ENCODE measurements at places on chromosomes 2 and 18.

GRCh38 chr2:217091531-217091930, 231.7 kb upstream of the TNP1 start:
- DNase-seq, result no peak

GRCh38 chr2:25324905-25325592, 16.7 kb downstream of the DNMT3A start:
- no peak for DNase-seq

DNA sequence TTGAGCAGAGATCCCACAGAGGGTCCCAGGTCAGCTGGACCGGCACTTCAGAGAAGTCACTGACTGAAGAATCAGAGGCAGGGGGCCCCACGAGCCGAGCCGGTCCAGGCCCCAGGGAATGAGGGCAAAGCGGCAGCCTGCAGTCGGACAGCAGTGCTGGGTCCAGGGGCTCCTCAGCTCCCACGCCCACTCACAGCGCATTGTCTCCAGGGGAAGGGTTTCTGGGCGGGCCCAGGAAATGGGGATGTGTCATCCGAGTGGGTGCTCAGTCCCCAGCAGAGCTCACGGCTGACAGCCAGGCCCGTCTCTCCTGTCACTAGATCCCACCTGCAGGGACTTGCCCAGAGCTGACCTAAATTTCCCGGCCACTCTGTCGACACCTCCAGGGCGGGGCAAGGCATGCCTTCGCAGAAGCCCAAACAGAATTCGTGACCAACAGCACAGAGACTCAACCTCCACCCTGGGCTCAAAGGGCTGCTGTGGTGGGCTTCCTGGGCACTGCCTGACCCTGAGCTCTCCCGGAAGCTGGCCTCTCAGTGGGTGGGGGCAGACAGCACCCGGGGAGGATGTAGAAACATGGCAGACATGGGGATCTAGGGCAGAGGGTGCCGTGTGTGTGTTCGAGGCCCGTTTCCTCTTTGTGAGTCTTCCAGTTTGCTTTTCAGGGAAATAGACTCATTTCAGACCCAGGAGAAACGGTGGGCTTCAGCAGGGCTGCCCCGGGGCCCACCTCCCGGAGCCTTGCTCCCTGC, 42.1 kb upstream of the TAF1B start:
- DNase-seq, result no peak

DNA sequence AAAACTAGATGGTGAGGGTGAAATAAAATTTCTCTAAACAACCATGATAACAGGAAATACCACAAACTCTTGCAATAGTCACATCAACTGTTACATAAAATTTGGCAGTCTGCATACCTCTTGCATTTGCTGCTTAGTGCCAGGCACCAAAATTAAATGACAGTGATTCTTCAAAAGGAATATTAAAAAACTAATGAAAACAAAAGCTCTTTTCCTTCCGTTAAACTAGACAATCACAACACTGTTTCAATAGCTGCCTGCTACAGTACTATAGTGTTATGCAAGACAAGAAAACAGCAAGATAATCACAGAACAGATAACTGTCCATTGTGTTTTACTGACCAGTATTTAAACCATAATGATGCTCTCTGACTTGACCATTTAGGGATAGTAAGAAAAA, 239.0 kb upstream of the SMAD7 start:
- DNase-seq, result no peak

DNA sequence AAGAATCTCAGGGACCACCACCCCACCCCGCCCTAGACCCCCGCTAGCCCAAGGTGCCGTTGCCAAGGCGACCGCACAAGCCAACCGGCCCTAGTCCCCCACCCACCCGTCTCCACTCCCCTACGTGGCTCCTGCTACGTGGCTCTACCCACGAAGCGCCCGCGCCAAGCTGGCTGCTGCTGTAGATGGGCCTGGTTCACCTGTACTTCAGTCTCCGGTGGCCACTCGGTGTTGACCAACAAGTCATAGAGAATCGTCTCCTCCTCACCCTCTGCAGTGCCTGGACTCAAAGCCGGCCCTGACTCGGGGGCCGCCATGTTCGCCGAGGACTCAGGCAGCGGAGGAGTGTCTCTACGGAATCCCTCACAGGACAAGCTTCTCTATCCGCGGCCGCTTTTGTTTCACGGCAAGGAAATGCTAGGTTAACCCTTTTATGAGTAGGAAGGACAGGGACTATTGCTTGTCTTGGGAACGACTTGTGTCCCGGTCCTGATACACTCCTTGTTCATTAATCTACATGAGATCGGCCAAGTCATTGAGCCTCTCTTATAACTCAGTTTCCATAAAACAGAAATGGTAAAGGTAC, at the start of gene NBAS:
TSS of gene NBAS (minus strand) at position 347 of the 586 bp plus-strand sequence. CDS start at position 317, 30 bp downstream.
- DNase-seq, result peak; percentile 84

DNA sequence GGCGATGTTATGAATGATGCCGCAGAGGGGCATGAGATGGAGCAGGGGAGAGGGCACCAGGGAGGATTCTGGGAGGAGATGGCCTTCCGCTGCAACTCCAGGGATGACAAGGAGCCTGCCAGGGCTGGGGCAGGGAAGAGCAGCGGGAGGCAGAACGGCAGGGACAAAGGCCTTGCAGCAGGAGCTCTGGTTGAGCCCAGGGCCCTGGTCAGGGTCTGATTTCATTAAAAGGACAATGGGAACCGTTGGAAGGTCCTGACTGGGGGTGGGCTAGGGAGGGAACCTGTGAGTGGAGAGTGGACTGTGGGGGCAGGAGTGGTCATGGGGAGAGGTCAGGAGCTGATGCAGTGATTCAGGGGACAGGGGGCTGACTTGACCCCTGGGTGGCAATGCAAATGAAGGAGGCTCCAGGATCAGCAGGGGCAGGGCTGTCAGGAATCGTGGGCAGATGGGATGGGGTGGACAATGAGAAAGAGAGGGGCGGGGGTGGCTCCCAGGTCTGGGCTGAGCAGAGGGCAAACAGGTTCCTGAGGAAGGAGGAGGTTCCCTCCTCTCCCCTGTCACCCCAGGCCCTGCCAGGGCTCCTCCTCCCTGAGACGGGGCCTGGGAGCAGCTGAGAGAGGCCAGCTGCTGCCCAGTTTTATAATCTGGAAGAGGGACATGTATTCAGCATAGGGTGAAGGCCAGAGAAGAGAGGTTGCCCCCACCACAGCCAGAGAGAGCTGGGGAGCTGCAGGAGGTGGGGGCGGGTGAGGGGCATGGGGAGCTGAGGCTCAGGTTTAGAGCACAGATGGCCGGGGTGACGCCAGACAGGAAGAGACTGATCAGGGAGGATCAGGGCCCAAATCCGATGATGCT, 7.3 kb upstream of the DUSP2 start:
- no peak for DNase-seq

GRCh38 chr2:241218131-241219029, 29.9 kb downstream of the ANO7 start:
- peak; percentile 64 for DNase-seq

- DNase-seq, result no peak
Measured at GRCh38 chr2:210540900-210541289, 15.5 kb upstream of the CPS1 start.

- no peak for DNase-seq
Measured at GRCh38 chr18:7686278-7686677, 119.2 kb downstream of the PTPRM start.

- DNase-seq, result no peak
Measured at GRCh38 chr2:19706332-19706731, 195.5 kb downstream of the TTC32 start.

DNA sequence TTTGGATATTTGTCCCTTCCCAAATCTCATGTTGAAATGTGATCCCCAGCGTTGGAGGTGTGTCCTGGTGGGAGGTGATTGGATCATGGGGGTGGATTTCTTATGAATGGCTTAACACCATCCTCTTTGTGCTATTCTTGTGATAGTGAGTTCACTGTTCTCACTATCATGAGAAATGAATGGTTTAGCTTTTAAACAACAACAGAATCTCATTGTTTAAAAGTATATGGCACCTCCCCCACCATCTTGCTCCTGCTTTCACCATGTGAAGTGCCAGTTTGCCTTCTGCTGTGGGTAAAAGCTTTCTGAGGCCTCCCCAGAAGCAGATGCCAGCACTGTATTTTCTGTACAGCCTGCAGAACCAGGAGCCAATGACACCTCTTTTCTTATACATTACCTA, 38.1 kb downstream of the KIAA1328 start:
- DNase-seq, result no peak

DNA sequence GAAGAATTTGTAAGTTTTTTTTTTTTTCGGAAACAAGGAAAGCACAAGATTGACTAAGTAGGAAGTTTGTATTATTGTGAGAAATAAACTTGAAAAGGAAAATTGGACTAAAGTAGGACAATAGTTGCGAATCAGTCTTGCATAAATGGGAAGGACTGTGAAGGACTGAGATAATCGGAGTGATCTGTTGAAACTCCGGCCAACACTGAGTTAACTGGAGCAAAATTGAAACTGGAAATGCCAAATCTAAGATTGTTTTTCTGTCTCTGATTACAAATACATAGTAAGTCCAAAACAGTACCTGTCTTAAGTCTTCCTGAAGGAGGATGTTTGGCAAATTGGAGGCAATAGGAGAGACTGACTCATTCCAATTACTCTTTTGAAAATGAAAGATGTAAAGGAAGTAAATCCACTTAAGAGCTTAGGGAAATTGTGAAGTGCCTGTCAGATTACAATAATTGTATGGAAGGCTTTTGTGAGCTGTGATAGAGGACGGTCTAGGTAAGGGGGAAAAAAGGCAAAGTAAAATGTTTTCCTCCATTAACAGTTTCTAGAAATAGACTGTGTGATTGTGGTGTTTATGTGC, 204.9 kb upstream of the CYRIA start:
- no peak for DNase-seq

GRCh38 chr2:151354807-151355206, 2.6 kb upstream of the TNFAIP6 start:
- no peak for DNase-seq

DNA sequence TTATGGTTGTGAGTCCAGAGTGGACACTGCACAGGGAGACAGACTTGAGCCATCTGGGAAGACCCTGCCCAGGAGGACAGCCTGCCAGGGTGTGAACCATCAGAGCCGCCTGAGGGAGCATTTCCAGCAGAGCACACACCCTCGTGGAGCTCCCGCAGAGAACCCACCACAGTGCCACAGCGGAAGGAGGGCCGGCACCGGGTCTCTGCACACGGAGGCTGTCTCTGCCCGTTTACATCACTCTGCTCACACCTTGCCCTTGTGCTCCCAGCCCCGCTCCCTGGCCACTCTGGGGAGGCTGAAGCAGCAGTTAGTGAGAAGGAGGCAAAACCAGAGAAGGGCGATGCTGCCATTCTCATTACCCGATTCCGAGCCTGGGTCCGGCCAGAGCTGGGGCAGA, 161.9 kb downstream of the KLHL29 start:
- no peak for DNase-seq

GRCh38 chr2:198312596-198313483, 508.4 kb downstream of the PLCL1 start:
- DNase-seq, result no peak

GRCh38 chr2:195575879-195576401, 81.1 kb upstream of the SLC39A10 start:
- DNase-seq, result peak; percentile 78

DNA sequence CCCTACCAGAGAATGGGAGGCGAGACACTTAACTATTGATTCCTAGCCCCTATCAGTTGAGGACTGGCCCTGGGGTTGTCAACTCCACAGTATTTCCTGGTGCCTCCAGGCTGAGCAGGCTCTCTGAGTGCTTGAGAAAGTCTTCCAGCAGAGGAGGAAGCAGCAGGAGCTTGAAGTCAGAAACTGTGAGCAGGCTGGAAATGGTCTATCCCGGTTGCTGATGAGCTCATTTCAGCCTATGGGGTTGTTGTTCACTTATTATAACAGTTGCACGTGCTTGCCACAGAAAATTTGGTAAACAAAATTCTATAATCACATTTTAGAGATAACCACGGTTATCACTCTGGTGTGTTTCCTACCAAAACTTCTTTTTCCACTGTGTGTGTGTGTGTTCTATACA, 254.7 kb upstream of the THUMPD2 start:
- DNase-seq, result no peak

DNA sequence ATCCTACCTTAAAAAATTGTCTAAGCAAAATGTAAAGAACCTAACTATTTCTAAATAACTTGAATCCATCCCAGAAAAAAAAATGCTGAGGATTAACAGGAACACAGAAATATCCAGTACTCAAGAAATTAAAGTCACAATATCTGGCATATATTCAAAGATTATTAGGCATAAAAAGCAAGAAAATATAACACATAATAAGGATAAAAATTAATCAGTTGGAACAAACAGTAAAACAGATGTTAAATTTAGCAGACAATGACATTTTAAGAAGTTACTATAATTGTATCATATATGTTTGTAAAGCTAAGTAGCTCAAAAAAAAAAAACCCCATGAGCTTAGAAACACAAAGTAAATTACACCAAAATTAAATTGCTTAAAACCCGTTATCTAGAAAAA, 427.4 kb upstream of the GYPC start:
- DNase-seq, result no peak

GRCh38 chr18:50074404-50074803, 120.5 kb downstream of the MYO5B start:
- DNase-seq, result no peak

GRCh38 chr2:66228128-66228547, 206.8 kb upstream of the MEIS1 start:
- DNase-seq, result no peak
